ENCODE measurements at places on chromosomes 11 and 22.

- DNase-seq: peak; percentile 24
These were observed 8.2 kb downstream of the PDGFB start for GRCh38 chr22:39236321-39237317.

DNA sequence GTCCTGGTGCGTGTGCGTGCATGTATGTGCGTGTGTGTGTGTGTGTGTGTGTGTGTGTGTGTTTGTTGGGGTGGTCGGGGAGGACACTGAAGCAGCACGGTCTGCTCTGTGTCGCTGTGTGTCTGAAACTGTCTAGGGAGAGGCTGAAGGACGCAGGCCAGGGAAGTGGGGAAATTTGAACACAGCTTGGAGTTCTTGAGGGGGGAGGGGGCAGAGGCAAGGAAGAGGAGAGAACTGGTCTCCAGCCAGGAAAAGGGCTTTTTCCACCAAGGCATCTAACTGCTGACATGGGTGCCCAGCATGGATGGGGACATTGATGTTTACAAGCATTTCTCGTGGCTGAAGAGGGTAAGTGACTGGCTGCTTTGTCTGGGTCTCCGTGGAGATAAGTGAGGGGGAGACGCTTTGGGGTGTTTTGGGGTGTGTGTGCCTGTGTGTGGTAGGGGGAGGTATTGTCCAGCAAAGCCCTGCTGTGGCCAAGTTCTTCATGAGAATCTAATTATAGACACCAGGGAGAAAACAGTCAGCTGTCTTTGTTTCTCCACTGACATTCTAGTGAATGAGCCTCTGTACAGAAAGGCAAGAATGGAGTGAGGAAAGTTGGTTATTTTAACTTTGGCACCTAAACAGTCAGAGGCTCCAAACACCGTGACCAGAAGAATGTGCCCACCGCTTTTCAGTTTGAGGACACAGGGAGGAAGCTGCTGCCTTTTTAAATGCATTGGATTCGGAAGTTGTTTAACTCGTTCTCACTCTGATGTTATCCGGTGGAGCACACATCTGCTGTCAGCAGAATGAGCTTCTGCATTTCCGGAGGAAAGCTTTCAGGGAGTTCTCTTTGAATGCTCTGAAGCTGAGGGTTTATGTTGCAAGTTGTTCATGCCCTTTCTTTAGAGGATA is 63.7 kb downstream of the PPFIBP2 start:
- DNase-seq: no peak

DNA sequence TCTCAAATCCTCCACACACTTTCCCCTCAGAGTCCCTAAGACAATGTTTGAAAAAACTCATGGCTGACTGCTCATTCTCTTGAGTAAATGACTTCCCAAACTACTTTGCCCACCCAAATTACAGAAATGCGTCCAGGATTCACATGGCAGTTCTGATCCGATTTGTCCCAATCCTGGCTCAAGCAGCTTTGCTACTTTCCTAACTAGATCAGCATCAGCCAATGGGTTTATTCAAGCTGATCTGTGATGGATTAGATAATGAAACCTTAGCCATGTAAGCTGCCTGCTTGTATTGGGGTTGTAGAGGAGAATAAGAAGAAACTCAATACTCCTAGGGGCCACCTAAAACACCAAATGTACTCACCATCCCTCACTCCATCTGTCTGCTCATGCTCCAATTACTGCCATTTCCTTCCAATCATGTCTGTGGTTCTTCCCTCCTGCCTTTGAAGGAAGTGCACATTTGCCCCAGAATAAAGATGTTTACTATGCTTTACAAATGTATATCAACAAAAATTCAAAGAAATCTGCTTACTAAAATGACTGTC is 6.9 kb downstream of the RBFOX2 start:
- peak; percentile 95 for DNase-seq

GRCh38 chr22:42425337-42425988 is 6.7 kb downstream of the NFAM1 start:
- no peak for DNase-seq

DNA sequence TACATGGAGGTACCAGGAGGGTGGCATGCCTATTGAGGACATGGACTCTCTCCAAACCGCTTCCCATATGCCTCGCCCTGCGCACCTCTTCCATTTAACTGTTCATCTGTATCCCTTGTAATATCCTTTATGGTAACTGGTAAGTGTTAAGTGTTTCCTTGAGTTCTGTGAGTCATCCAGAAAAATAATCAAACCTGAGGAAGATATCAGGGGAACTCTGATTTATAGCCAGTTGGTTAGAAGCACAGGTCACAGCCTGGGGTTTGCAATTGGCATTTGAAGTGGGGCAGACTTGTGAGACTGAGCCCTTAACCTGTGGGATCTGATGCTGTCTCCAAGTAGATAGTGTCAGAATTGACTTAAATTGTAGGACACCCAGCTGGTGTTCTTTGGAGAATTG is 27.6 kb upstream of the CAT start:
- DNase-seq: no peak

- DNase-seq: no peak
These were observed 137.3 kb upstream of the SORL1-AS1 start for GRCh38 chr11:121589946-121590537.

DNA sequence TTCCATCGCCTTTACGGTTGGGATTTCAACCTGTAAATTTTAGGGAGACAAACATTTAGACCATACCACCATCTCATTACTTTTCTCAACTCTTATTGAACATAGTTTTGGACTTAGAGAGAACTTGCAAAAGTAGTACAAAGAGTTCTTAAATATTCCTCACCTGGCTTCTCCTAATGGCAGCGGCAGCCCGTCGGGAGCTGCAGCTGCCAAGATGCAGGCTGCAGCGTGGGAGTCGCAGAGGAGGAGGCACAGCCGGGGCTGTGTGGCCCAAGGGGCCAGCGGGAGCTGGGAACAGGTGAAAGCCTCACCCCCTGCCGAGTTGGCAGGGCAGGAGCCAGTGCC is 23.1 kb upstream of the RNASEH2C start:
- no peak for DNase-seq

DNA sequence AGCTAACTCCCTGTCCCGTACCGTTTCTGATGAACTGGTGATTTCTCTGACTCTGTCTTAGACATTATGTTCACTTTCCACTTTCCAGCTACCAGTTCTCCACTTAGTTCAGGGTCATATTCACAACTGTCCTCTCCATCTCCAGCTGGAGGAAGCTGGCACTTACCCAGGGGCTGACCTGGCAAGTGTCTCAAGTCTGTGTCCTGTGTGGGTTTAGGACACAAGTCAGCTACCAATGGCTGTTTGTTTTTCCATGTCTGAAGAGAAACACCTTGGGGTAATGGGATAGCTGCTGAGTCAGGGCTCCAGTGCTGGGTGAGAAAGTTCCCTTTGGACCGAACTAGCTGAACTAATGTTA is 134.4 kb downstream of the CSNK2A3 start:
- DNase-seq: no peak

DNA sequence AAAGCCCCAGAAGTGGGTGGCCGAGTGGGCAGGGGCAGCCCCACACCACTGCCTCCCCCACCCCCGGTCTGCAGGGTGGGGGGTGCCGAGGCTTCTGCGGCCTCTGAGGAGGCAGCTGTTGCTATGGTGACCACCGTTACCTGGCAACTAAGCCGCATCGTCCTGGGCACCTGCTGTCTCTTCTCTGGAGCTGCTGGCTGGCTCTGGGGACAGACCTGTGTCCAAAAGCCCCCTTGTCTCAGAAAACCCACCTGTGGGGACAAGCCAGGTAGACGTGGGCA is 79.9 kb upstream of the PRR5 start:
- peak; percentile 88 for DNase-seq

- DNase-seq: peak; percentile 2
These were observed 180.6 kb upstream of the GRIA4 start for GRCh38 chr11:105429096-105429910.

DNA sequence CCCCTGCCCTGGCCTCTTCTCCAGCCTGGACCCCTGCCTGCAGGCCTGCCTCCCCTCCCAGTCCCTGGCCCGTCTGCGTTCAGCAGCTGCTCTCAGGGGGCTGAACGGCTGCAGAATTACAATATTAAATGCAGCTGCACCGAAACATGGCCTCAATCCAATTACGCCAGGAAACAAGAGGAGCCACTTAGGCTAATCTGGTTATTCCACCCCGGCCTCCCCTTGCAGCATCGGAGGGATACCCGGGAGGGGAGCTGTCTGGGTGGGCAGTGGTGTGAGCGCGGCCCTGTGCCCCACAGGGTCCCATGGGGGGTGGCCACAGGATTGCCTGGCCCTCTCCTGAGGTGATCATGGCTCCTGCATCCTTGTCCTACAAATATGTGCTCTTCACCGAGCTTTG is 42.6 kb downstream of the FLRT1 start:
- peak; percentile 97 for DNase-seq

Data from NCI-H82 (cell line).